Placental epithelial cell (primary cell): ENCODE measurements at places on chromosomes 13 and 19. TPM values are rescaled to one million over a fixed set of nuclear protein-coding genes. Genes with fewer than 3 reads are reported as not detected.

Gene ZNF610
- 0.98 and 3.5 TPM in 2 replicates for total RNA-seq

Gene ACP7
- total RNA-seq = 0.22 and 0.39 TPM in 2 replicates

Gene METTL21C
- total RNA-seq = 0.39 TPM in 1 of 2 replicates, not detected in the other

Gene MLNR
- total RNA-seq = 0.22 TPM in 1 of 2 replicates, not detected in the other

Gene GIPC1
- 203 and 316 TPM in 2 replicates for total RNA-seq

Gene ERICH4
- total RNA-seq = not detected in 2 replicates

Gene ING1
- total RNA-seq = 8.8 and 16.5 TPM in 2 replicates

Gene HS6ST3
- under 0.01 TPM in 1 of 2 replicates, not detected in the other for total RNA-seq

Gene ZNF433
- 7.4 and 15.7 TPM in 2 replicates for total RNA-seq

Gene ZNF121
- total RNA-seq = 23.2 and 38.3 TPM in 2 replicates

Gene VSTM2B
- not detected in 2 replicates for total RNA-seq
